Endothelial cell (in vitro differentiated cells): ENCODE measurements at places on chromosomes 5 and 9. TPM values are rescaled to one million over a fixed set of nuclear protein-coding genes. Genes with fewer than 3 reads are reported as not detected.
A peak's percentile ranks its signal among the peaks of the same experiment; 100 is the strongest.

- DNase-seq: no peak
These were observed 152.5 kb downstream of the APBA1 start for GRCh38 chr9:69519470-69520240.

GRCh38 chr5:154966081-154966841 lies 25.4 kb downstream of the MRPL22 start:
- peak; percentile 29 for DNase-seq

- no peak for DNase-seq
These were observed 36.1 kb upstream of the SLC2A8 start for GRCh38 chr9:127360829-127361228.

Gene HMMR
- total RNA-seq: 8.6 TPM

DNA sequence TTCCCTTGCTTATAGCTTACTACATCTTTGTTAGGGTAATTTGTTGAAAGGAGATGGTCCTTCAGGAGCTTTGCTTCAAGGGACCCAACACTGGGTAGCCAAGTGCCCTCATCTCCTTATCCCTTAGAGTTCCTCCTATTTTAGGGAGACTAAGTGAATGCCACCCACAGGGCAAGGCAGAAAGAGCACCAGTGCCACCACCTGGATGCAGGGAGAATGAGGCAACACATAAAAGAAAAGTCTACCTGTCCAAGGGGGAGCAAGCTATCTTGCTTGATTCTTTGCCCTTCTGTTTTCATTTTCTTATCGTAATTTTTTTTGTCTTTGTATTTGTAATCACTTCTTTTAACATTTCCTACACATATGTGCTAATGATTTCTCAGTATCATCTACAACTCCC lies 205.5 kb downstream of the NPR3 start:
- DNase-seq: no peak

DNA sequence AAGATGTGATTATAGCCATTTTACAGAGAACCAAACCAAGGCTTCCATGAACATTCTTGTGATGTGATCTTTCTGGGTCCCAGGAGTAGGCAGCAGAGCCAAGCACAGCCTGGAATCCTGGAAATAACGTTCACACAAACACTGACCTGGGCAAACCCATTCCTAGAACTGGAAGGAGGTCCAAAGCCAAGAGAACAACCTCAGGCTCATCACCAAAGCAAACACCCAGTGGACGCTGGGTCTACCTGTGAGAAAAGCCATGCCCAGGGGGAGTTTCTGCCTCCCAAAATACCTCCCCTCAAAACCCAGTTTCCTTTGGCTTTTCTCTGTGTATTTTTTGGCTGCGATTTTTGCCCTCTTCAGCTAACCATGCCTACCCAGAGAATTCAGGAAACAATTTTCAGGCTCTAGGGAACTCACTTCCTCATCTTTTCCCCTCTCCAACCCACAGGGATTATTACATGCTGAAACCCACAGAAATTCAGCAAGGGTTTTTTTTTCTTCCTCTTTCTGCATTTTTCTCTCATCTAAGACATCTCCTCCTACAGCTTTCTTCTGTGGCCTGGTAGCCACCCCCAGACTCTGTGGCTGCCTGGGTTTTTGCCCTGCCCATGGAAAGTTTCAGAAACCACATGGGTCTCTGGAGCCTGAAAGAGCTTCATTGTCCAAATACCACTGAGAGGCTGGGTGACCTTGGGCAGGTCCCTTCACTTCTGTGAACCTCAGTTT lies 75.0 kb downstream of the TNC start:
- DNase-seq: no peak

Gene PROB1
- total RNA-seq: 7.3 TPM

Gene NREP
- total RNA-seq: 218 TPM

GRCh38 chr9:116087246-116087645 lies 66.3 kb upstream of the PAPPA start:
- DNase-seq: no peak

DNA sequence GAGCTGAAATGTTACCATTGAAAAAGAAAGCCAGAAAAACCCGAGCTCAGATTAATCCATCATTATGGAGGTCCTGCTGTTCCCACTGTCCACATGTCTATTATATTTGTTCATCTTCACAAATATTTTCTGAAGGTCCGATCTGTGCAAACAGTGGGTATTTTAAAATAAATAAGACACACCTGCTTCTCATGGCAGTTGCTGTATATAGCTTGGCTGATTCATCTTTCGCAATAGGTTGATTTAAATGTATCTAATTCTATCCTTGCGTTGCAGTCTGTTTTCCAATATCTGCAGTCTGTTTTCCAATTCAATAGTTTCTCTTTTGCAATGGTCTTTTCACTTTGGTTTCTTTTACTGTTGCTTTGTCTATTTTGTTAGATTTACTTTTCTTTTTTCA lies 87.4 kb upstream of the PCA3 start:
- no peak for DNase-seq

Gene SET
- 420 TPM for total RNA-seq

DNA sequence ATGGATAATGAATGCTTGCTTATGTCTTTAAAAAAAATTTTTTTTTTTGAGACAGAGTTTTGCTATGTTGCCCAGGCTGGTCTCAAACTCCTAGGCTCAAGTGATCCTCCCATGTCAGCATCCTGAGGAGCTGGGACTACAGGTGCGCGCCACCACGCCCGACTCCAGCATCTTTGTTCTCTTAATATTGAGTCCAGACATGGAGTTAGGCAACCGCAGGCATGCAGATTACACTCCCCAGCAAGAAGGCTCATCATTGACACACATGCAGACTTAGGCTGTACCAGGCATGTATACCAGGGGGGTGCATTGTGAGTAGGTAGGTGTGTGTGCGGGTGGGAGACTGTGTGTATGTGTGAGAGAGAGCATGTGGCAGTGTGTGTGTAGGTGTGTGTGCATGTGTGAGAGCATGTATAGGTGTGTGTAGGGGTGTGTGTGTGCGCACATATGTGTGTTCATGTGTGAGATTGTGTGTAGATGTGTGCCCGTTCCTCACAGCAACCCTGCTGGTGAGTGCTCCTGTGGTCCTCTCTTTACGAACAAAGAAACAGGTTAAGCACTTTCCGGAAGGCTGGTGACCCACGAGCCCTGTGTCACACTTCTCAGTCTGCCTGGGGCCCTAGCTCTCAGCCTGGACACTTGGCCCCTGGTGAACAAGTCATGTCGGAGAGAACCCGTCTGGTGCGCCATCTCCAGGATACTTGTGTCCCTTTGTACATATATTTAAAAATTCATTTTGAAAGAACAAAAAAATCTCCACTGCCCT lies 6.2 kb downstream of the OBP2B start:
- no peak for DNase-seq

GRCh38 chr5:65185468-65185867 lies 296.3 kb downstream of the ADAMTS6 start:
- DNase-seq: no peak

Gene GZMA
- total RNA-seq: 0.62 TPM

DNA sequence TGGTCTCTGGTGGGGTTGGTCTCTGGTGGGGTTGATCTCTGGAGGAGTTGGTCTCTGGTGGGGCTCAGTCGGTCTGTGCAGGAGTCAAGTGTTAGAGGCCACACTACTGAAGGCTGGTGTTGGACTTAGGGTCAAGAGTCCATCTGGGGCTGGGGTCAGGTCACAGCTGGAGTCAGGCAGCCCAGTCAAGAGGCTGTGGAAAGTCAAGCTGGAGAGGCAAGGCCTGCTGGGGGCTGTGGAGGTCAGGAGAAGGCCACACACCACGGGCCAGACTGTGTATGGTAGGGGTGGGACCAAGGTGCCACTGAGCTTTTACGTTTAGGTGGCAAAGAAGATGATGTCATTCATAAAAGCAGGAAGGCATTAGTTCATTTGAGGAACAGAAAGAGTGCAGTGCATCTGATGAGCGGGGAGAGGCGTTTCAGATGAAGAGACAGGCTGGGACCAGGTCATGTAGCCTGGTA lies 16.7 kb upstream of the CD74 start:
- no peak for DNase-seq

DNA sequence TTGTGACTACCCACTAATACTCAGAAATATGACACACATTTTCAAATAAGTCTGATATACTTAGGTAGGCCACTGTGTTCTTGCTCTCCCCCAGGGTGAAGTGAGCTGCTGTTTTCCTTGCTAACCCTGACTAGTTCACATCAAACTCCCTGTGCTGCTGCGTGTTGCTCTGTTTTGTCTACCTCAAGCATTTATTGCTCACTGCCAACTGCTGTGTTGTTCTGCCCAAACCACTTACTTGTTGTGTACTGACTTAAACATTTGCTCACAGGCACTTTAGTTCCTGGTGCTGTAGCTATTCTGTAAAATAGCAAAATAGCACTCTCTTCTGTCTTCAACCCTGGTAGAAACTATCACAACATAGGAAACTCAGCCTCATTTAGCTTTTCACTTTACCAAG lies 255.7 kb downstream of the HCN1 start:
- no peak for DNase-seq

GRCh38 chr5:14429101-14430050 lies 152.2 kb upstream of the OTULINL start:
- no peak for DNase-seq

GRCh38 chr5:58469896-58470295 lies 10.0 kb upstream of the PLK2 start:
- DNase-seq: no peak

GRCh38 chr5:103620851-103621547 lies 58.4 kb upstream of the NUDT12 start:
- DNase-seq: no peak

- DNase-seq: peak; percentile 54
These were observed 28.5 kb downstream of the TSPAN17 start for GRCh38 chr5:176675676-176676360.

DNA sequence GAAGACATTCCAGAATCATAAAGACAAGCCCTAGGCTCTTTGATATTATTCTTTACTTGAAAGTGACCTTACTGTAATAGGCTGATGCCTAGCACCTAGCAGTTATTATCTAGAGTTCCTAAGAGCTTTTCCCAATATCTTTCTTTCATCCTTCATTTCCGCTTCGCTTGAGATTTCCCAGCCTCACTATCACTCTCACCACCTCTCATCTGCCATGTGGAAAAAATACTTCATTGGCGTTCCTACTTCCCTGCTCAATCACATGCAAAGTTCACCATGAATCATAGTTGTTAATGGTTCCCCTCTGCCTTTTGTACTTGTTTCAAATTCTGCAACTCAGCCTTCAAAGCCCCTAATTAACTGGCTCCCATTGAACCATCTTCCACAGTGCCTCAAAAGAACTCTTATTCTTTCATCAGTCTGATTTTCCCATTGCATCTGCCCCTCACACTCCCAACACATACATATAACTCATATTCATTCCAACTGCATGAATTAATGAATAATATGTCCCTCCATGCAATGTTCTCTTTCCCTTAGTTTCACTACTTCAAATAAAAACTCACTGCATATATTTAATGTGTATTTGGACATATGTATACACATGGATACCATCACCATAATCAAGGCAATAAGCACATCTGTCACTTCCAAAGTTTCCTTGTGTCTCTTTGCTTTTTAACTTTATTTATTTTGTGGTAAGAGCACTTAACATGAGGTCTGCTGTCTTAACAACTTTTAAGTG lies 221.6 kb downstream of the PARP8 start:
- DNase-seq: no peak

DNA sequence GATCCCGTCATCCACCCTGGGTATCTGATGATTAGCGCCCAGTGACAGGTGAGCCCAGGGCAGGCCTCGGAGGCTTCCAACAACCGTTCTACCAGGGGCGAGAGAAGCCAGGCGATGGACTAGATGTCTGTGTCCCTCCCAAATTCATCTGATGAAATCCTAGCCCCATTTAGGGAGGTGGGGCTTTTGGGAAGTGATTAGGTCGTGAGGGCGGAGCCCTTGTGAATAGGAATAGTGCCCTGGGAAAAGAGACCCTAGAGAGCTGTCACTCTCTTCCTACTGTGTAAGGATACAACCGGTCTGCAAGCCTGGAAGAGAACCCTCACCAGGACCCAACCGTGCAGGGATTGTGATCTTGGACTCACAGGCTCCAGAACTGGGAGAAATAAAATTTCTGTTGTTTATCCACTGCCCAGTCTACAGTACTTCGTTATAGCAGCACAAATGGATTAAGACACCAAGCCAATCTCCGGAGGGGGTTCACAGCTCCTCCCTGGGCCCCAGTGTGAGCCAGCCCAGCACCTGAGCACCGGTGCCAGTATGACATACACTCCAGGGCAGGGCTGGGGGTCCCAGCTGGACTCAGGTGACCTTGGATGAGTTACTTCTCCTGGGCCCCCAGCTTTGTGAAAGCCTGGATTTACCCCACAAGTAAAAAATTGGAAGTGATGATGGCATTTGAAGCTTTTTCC lies 162.2 kb downstream of the DAB2IP start:
- no peak for DNase-seq

Gene ADAMTS12
- total RNA-seq: 9.8 TPM

Gene SLCO4C1
- total RNA-seq: 18.0 TPM

Gene CCDC152
- total RNA-seq: 2.8 TPM

- DNase-seq: no peak
These were observed 78.2 kb downstream of the FAM114A2 start for GRCh38 chr5:153960269-153961215.

DNA sequence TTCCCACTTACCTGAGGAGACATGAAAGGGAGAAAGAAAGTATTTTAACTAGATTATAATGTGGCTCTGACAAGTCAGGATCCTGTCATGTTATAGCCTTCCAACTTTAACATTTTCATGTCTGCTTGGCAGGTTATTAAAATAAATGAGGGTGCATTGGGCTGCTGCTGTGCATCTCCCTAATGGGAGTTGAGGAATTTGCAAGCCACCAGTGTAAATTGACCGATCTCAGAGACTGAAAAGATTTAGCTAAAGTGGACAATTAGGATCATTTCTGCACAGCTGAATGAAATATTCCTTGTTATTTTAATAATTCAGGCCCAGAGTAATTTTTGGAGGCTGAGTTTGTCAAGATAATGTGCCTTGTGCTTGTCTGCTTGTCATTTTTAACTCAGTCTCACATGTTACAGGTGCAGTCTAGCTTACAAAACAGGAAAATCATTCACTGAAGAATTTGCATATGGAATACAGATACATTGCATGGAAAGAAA lies 366.3 kb upstream of the ADAMTS16 start:
- no peak for DNase-seq

Gene C5orf63
- total RNA-seq: 2.0 TPM
